Hematopoietic multipotent progenitor cell treated with erythropoietin and hydrocortisone succinate and interleukin-3 and kit ligand, for 6 days (in vitro differentiated cells): ENCODE measurements at places on chromosomes 11 and 22.

DNA sequence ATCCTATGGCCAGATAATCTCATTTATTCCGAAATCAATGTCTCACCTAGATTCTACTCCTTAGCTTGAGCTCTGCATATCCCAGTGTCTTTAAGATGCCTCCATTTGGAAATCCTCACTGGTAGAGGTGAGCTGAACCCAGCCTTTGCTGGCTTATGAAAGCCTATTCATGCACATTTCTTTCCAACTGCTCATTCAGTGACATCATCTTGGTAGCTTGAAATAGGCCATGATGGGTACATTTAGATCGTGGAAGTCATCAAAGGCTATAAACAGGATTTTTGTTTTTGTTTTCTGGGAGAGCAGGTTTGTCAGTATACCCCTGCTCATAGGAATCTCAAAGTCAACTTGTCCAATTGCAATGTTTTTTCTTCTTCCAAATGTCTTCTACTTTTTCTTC, 6.0 kb downstream of the NXPE1 start:
- DNase-seq = no peak

DNA sequence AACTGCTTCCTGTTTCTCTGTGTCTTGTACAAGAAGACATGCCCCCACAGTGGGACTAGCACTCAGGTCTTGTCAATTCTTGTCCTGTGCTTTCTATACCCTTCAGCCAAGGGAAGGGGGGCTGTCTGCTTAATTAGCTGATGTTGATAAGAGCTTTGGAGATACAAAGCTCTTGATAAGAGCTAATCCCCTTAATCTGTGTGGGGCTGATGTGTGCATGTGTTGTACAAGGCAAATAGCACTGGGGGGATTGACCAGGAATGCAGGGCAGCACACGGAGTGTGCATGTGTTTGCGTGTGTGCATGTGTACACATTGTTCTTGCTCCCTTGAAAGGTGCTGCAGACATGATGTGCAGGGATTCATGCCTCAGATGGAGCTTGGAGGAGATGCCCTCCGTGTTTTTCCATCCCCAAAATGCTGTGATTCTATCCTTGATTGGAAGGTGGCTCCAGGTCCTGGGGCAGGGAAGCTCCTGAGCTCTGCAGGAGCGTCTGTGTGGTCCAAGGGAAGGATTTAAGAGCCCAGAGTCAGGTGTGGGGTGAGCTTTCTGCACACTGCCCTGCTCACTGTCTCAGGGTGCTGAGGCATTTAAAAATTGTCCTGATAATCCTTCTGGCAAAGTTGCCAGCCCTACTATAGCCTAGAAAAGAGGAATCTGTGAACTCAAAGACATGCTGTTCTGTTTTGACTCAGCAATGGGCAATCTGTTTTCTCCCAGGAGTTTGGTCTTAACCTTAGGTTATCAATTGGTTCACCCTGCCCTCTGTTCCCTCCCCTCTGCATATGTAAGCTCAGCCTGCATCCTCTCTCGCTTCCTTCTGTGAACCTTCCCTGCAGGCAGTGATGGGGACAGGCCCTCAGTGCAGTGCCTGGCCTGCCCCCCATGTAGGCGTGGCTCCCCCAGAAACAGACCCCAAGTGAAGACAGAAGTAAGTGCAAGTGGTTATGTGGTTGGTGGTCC, 102.0 kb downstream of the GRIK4 start:
- DNase-seq = no peak

DNA sequence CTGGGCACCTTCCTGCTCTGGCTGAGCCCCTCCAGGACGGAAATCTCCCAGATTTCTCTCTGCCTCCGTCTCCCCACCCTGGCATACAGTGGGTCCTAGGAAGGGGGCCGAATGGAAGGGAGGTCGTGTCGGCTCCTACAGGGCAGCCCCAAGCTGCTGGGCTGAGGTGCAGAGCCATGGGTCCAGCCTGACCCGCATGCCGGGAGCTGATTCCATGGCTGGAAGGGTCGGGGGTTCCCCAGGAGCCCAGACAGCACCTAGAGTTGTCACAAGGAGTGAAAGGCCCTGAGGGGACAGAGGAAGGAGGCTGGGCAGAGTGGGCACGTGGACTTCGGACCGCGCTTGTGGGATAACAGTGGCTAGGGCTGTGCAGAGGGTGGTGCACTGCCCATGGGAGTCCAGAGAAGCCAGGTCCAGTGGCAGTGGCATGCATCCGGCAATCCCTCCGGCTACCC, 16.5 kb downstream of the CCND1 start:
- no peak for DNase-seq

DNA sequence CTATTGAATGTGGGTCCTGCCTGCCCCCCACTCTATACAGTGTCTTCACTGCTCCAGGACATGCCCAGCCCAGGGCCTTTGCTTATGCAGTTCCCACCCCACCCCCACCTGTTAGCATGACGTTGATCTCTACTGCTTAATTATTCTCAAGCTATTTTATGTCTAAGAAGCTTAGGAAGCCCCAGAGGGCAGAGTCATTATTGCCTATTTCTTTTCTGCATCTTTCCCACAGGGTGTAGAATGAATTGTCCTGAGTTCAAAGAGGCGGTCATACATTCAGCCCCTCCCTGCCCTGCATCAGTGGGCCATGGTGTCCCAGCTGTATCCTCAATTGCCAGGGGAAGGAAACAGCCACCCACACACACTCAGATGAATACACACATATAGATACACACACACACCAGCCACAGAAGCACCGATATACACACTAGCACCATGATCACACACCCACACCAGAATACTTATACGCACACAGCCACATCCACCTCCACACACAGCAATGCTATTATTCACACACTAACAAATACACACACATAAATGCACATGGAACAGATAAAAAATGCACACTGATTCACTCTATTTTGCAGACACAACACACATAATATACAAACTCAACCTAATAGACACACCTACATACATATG, 1.5 kb downstream of the PDE2A start:
- DNase-seq = no peak

GRCh38 chr11:94533206-94533605, 10.5 kb upstream of the FUT4 start:
- no peak for DNase-seq

GRCh38 chr11:48248902-48249301, 4.0 kb downstream of the OR4X2 start:
- DNase-seq = no peak

DNA sequence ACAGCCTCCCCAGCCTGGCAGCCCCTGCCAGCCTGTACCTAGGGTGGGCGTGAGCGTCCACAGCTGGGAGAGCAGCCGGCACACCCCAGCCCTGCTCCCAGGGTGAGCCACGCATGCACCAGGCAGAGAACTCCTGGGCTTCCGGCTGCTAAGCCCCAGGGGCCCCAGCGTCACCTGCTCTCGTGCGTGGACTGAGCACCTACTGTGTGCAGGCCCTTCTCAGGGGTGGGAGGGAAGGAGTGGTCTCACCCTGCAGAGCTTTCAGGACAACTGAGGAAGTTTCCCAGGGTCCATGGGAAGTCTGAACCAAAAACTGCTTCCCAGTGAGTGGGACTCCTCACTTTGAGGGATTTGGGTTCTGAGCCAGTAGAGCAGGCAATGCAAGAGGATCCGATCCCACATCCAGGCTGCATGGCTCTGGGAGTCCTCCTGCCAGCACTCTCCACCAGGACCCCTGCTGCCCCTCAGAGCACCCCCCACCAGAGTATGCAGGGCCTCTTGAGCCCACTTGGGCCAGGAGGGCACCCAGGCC, 47.1 kb upstream of the PRODH start:
- no peak for DNase-seq

- DNase-seq = peak; percentile 16
These were observed at the start of gene LAYN for GRCh38 chr11:111540114-111540936. Gene LAYN, plus strand, starts transcription at chr11:111540720. Its CDS starts 124 bp downstream, at chr11:111540844.

DNA sequence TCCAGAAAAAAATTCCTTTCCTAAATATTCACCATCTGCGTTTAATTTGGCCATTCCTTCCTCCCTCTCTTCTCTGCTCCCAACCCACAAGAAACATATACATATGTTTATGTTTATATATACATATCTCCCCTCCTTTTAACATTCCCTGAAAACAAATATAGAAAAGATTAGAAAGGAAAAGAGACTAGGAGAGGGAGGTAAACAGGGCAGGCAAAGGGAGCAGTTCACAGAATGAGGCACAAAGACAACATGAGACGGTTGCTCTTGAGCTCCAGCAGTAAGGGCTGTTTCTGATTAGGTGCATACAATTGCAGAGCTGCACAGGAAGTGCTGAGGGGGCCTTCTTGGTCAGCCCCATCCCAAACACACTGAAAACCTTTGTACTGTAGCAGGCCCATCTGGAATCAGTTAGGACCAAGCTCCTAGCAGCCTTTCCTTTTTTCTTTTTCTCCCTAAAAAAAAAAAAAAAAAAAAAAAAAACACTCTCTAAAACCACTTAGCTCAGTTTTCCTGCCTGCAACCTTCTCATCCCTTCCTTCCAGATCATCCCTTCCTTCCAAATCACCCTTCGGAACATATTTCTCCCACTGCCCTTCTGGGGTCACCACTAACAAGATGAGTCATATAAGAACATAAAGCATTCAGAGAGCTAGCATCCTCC, 57.0 kb downstream of the RBFOX2 start:
- no peak for DNase-seq

DNA sequence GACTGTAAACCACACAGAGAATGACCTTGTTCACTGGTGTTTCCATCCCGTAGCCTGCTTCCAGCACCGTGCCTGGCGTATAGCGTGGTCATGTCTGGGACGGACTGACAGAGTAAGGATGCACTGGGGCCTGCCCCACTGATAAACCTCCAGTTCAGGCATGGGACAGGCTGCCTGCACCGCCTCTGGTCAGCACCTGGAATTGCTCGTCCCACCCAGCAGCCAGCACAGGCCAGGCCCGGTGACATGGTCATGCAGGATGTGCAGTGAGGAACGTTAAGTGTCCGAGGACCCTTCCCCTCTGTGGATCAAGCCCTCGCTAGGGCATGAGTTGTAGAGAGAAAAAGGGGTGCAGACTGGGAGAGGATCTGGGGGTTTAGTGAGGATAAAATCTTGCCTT, 44.8 kb downstream of the LMO1 start:
- DNase-seq = no peak

- no peak for DNase-seq
These were observed 68.0 kb upstream of the PRDM11 start for GRCh38 chr11:45078236-45079074.

DNA sequence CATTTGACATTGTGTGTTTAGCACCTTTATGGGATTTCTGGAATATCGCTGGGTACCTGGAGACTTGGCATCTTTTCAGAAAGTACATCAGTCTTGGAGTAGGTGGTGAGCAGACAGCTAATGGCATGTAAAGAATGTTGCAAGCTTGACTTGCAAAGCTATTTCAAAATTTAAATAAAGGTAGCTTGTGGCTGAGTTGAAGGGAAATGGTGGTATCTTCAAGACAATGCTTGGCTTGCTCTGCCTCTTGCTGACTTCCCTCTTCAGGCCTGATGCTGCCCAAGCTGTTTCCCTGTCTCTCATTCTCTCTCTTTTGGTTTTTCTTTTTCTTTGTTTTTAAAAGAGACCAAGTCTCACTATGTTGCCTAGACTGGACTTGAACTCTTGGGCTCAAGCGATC, 13.2 kb downstream of the ZNRF3 start:
- DNase-seq = peak; percentile 55

DNA sequence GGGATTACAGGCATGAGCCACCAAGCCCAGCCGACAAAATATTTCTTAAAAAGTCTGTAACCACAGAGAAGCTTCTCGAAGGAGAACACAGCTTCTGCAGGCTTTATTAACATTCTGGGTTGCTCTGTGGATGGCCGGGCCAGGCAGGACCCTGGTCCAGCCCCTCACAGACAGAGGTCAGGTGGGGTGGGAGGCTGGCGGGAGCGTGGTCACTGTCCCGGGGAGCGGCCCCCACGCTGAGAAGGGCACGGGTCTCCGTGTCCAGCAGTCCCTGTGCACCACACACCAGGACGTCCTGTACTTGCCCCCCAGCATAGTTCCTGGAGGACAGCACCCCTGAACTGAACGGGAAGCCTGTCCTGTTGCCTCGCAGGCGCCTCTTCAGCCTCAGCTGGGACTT, 19.4 kb downstream of the DRD4 start:
- no peak for DNase-seq

GRCh38 chr11:102451681-102452460, 694 bp downstream of the TMEM123 start:
- peak; percentile 85 for DNase-seq

DNA sequence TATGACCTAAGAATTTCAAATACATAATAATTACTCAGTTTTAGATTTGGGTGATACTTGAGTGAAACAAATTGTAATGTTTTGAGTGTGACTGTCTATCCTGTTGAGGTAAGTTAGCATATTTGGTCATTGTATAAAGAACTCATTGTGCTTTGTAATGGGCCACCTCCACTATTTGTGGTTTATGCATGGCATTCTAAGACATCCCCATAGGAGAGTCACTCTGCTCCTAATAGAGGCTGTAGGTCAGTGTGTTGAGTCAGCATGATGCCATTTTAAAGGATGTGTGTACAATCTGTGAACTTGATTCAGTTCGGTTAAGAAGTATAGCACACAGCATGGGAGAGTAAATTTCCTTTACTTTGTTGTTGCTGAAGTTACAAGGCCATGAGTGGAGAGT, 1112.4 kb downstream of the JRKL start:
- no peak for DNase-seq

- DNase-seq = no peak
These were observed 68.5 kb downstream of the SHANK2 start for GRCh38 chr11:71183878-71184277.

DNA sequence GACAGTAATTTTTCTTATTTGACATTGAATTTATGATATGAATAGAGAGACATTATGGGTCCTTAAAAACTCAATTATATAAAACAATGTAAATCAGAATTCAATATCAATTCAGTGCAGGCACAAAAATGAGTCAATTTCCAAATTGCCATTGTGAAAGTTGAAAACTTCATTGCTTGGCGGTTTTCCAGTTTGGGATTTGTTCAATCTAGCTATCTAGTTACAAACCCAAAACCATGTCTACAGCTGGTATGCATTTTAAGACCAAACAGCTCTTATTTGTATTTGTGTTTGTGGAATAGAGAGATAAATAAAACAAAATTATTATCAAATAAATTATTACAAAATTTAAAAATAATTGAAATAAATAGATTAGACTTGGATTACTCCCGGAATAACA, 1206.6 kb upstream of the RAG2 start:
- DNase-seq = no peak

DNA sequence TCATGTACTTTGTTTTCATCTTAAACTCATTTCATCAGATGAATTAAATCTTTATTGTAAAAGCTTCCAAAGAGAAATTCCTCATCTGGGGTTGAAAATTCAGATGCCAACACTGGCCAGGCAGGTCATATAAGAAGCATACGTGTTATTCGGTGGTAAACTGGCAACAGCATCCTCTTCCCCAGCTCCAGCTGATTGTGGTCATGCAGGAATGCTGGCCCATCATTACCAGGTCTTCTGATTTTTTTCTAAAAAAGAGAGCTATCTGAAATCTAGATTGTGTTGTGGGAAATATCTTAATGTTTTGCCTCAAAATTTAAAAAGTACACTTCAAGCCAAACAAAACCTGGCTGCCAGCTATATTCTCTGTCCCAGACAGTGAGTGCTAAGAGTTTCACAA, 53.6 kb downstream of the ARFGAP2 start:
- no peak for DNase-seq
